SIG-M5 (cell line): ENCODE measurements at places on chromosomes 6 and 20.

- no peak for DNase-seq
These were observed 107.5 kb downstream of the ERMARD start for GRCh38 chr6:169858935-169859351.

DNA sequence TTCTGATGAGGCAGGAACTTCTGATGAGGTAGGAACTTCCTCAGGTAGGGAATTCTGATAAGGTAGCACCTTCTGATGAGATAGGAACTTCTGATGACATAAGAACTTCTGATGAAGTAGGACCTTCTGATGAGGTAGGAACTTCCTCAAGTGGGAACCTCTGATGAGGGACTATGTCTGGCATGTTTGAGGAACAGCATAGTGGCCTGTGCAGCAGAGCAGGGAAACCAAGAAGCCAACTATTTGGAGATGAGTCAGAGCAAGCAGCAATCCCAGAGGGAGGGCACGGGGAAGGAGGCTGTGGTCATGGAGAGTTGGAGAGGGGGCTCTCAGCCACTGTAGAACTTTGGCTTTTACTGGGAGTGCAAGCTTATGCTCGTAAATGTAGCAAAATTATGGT lies 132.4 kb downstream of the CFAP61 start:
- no peak for DNase-seq

GRCh38 chr6:150666071-150666470 lies 66.4 kb downstream of the PLEKHG1 start:
- no peak for DNase-seq

DNA sequence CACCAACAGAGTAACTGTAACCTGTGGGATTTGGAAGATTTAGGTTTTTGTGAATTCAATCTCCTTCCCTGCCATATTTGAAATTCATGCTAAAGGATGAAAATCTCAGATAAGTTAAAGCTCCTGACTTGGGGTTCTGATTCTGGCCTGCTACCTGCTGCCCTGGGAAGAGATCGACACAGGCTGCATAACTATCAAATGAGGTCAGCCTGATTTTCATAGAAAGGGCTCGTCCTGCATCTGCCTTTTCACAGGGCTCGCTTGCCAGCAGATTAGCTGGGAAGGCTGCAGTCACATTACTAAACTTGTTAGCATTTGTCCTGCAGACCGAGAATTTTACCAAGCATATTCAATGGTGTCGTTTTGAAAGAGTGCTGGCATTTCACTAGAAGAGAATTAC lies 14.6 kb downstream of the GCLC start:
- no peak for DNase-seq

DNA sequence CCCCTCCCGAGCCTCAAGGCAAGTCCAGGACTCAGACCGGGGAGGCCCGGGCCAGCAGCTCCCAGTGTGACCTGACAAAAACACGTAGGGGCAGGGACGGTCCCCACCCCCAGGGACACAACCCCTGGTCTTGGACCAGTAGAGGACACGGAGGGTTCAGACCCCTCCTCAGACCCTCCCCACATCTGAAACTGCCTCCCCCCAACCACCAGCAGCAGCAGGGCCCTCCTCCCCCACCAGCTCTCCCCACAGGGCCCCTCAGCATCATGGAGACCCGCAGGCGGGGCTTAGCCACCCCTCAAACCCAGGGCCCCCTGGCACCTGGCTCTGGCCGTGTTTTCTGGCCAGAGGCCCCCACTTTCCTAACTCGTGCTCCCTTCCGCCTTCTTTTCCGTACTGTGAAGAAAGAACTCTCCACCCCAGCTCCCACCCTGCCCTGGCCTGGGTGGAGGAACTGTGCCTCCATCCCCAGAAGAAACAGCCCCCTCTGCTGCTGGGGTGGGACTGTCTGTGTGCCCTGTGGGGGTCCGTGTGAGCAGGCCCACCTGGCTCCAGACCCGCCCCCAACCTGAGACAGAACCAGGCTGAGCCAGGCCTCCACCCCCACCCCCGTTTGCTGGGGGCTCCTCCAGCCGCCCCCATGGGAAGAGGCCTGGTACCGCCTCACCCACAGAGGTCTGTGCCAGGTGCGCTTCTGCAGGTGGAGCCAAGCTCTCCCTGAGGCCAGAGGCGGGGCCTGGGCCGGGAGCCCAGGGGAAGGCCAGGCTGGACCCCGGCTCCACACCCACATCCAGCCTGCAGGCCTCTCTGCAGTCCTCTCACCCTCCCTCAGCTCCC lies 39.0 kb upstream of the MDFI start:
- no peak for DNase-seq

- DNase-seq: no peak
These were observed 57.2 kb upstream of the MTRF1L start for GRCh38 chr6:153059757-153060156.

DNA sequence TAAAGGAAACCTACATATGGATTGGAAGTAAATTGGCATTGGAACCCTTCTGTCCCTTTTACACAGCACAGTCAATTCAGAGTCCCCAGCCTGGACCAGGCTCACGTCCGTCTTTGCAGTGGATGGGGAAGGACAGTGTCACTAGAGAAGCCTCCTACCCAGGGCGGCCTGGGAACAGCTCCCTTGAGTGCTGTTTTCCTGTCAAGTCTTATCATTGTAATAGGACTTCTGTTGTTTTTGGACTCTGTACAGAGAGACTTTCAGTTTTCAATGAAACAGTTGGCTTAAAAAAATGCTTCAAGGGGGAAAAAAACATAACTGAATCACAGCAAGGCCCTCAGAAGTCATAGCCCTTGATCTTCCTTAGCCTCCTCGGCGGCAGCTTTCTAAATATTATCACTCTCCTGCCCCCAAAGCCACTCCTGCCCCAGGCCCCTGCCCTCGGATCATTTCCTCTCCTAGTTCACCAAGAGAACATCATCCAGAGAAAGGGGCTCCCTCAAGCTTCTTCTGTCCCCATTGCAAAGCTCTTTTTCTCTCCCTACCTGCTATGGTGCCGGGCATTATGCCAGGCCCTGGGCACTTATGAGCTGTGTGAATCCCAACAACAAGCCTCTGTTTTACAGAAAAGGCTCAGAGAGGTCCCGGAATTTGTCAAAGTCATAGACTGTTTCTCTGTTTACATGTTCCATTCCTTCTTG lies 37.8 kb upstream of the CNKSR3 start:
- DNase-seq: no peak

DNA sequence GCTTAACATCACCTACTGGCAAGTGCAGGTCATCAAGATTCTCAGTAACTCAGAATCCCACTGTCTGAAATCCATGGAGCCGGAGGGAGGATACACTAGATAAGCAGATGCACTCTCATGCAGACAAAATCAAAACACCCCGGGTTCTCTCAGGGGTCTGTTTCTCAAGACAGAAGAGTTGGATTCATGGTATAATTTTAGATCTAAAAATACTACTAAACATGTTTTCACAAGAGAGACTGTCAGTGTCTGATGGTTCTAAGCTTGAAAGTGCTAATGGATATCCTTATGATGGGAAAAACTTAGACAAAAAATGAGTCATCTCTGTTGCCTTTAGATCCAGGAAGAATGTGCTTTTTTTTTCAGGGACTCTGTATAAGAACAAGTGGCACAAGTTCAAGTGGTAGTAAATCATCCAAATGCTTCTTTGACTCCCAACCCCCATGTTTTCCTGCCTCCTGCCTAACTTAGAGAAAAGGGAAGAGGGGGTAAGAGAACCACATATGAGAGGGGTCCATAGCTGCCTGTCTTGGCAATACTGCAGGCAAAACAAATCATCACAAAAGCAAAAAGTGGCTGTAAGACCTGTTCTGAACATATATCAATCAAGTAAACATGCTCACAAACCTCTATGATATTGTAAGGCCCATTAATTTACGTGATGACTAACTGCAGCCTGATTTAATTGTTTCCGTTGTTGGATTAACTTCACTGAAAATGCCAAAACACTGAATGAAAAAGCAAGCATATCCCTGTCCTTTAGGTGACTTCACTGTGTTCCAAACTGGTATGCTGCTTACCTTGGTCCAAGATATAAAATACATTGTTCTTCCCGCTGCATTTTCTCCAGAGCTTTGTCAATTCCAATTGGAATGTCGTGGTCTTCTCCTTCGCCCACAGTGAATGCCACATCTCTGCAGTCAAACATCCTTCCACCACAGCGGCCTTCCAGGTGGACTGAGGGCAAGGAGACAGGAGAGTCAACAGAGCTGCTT lies 84.0 kb upstream of the TULP1 start:
- DNase-seq: no peak

DNA sequence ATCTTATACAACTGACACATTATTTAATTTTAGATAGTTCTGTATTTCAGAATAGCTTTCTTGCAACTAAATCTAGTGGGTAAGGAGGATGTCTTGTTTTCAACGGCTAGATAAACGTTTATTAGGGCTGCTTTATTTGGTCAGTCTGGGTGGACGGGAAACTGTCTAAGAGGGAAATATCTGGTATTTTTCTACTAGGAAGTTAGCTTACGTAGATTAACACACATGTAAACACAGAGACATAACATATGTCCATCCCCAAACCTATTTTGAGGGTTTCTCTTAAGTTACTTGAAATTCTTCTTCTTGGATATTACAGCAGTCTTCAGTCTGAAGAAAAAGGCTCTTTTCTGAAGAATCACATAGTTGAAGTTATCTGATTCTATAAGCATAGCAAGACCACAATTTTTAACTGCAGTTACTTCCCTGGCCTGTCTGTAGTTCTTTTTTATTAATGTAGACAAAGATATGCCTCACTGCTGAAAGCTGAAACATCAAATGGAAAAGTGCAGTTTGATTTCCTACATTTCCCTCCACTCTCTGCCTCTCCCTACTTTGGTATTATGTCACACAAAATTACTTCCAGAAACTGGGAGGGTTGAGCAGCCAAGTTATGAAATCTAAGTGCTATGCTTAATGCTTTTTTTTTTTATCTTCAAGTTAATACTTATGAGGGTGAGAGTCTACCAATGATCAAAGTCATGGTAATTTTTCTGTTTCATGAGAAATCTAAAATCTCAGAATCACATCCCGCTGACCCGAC lies 37.4 kb downstream of the PLAGL1 start:
- no peak for DNase-seq

- DNase-seq: no peak
These were observed 177.6 kb downstream of the ARID1B start for GRCh38 chr6:156954816-156955215.

- DNase-seq: no peak
These were observed 202.8 kb downstream of the BTBD9 start for GRCh38 chr6:38436726-38437465.

DNA sequence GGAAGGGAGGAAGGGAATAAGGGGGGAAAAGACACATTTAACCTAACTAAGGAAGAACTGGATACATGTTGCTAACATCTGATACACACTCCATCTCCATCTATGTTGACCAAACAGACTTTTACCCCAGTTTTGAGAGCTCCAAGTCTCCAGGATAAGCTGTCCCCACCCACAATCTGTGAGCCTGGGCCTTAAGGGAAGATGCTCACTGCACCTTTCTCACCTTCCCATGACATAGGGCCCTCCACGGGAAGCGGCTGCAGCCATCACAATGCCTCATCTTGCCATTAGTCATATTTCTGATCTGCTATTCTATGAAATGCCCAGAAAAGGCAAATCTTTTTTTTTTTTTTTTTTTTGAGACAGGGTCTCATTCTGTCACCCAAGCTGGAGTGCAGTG lies 126.6 kb upstream of the SALL4 start:
- DNase-seq: no peak

DNA sequence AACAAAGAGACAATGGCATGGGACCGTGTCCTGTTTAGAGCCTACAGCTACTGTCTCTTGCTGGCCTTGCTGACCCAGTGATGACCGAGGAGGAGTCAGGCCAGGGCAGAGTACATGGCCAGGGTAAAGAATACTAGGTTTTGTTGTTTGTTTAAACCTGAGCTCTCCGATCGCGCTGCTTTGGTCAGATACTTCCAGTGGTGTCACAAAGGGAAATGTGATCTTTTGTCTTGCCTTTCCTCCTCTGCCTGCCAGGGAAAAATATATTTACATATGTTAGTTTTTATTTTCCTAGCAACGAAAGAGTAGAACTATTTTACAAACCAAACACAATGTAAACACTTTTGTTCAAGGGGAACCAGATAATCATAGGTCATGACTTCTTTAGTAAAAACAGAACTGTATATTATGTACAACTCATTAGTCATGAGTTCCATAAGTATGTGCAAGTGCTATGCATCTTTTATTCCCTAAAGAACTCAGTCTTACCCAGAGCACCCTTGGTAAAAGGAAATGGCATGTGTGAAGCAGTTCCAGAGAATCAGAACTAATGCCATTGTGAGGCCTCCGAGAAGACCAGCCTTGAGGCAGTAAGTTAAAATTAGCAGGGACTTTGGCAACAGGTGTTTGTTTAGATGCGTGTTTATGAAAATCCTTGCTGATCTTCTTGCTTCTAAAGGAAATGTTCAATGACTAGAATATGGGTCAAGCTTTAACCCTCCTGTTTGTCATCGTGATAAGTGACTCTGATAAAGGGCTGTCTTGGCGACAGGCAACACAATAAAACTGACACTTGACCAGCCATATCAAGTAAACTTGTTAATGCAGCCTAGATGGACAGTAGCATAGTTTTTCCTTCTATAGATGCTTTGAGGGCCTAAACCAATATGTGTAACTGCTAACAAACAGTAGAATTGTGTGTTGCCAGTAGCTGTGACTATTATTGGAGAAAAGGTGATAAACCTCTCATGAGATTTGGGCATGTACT lies 204.6 kb downstream of the NKAIN2 start:
- DNase-seq: no peak

DNA sequence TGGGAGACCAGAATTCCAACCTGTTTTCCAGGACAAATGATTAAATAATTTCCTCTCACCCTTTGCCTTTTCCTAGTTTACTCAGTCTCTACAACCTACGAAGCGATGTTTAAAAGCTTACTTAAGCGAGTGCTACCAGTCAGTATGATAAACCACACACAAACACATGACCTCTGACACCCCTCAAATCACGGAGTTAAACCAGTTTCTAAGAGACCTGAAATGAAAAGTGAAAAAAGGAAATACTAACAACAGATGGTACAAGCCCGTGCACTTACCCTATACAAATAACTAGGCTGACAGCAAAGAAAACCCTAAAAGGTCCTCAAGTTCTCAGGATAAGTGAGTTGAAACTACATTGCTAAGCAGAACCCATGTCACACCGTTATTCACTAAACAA lies 7.7 kb downstream of the TNFRSF21 start:
- no peak for DNase-seq

DNA sequence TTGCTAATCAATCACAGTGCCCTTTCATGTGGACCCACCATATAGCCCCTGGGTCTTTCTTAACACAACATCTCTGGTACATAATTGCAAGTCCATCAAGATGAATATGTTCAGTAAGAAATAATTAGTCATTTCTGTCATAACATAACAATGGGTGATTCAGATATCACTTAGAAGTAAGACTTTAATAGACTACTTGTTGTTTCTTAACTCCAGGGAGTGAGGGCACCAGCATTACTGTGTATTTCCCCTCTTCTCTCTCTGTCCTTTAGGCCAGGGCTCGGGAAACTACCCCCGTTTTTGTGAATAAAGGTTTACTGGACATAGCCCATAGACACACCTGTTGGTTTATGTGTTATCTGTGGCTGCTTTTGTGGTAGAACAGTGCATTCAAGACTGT lies 123.5 kb downstream of the SLC24A3 start:
- DNase-seq: no peak

DNA sequence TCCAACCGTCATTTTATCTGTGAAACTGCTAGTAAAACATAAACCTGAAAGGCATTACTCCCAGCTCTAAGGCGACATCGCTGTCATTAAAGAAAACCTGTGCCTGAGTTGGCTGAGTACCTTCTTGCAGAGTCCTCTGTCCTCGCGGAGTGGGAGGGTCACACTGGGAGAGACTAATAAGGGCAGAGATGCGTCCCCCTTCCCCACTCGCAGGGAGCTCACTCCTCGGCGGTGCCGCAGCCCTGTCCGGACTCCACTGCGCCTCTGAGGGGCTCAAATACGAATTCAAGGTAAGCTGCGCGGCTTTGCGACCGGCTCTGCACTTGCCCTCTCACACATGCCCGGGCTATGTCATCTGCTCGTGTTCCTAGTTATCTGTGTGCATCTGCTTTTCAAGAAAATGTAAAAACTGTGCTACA lies at the start of gene COL19A1:
COL19A1 (plus strand) TSS at position 206 of the 419 bp plus-strand sequence. CDS start 13,012 bp downstream, outside the sequence.
- no peak for DNase-seq
